ENCODE measurements at places on chromosomes 7 and 10.

DNA sequence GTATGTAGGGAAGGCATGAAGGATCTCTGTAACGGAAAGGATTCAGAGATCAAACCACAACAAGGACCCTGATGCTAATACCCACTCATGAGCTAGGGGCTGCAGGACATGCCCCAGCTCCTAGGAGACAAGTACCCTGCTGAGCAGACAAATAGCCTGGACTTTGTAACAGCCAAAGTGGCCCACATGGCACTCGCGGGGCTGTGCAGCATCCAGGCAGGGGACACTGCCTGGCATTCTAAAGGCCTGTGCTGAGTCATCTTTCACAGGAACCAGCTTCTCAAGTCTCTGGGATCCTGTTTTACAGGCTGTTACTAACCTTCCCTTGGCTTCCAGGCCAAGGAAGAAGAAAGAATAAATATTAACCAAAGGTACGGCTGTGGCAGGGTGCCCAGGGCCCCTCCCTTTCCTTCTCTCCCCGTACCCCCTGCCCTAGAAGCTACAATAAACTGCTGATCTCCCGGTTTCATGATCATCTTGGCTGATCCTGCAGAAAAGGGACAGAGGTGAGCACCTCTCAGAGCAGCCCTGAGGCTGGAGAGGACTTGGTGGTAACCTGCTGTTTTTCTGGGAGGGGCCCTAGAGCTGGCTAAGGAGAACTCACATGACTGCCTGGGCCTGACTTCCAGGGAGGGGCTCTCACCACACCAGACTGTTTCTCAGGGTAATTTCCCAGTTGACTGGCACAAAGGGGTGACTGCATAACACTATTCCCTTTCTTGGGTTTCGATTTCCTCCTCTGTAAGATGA, 4.2 kb upstream of the RPEL1 start:
- DNase-seq: no peak

- DNase-seq: no peak
Measured at GRCh38 chr10:71741029-71741428, 21.5 kb upstream of the C10orf105 start.

DNA sequence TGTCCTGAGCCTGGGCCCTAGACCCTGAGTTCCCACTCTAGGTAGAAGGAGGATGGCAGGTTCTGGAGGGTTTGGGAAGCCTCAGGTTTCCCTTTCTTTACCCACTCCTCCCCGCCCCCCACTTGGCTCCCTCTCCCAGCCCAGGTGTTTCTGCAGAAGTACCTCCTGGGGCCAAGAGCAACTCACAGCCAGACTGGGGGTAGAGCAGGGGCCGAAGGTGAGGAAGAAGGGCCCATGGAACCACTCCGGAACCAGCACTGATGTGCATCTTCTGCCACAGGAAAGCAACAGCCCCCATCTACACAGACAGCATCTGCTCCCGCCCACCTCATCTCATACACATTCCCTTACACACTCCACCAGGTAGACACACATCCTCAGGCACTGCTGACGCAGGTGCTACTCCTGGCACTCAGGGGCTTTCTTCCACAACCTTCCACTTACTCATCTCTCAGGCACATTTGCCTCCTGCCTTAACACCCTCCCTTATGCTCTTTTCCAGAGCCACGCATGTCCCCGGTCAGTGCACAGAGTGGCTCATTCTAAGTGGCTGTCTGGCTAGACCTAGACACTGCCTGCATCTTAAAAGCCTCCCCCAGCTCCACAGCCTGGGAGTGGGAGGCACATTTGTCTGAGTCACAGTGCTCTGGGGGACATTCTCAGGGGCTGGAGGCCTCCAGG, 1.8 kb downstream of the EPHB6 start:
- no peak for DNase-seq

GRCh38 chr10:6494936-6495592, 85.0 kb downstream of the PRKCQ start:
- peak; percentile 49 for DNase-seq

GRCh38 chr10:63266391-63267316, 133.5 kb downstream of the NRBF2 start:
- no peak for DNase-seq

GRCh38 chr7:93902777-93903423, 3.5 kb upstream of the GNGT1 start:
- DNase-seq: no peak

DNA sequence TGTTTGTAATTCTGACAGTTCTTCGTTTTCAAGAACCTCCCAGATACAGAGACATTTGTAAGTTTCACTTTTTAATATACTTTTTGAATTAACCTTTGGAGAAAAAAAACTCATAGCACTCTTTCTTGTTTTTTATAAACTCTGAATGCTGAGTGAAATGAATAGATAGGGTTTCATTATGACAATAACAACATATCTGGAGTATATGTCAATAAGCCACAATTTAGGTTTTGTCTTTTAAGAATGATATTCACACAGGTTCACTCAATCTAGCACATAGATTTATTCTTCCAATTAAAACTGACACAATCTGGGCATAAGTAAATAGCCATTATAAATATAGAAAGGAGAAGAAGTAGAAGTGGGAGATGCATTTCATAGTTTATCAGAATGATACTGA, 21.7 kb downstream of the ABCA13 start:
- DNase-seq: no peak

DNA sequence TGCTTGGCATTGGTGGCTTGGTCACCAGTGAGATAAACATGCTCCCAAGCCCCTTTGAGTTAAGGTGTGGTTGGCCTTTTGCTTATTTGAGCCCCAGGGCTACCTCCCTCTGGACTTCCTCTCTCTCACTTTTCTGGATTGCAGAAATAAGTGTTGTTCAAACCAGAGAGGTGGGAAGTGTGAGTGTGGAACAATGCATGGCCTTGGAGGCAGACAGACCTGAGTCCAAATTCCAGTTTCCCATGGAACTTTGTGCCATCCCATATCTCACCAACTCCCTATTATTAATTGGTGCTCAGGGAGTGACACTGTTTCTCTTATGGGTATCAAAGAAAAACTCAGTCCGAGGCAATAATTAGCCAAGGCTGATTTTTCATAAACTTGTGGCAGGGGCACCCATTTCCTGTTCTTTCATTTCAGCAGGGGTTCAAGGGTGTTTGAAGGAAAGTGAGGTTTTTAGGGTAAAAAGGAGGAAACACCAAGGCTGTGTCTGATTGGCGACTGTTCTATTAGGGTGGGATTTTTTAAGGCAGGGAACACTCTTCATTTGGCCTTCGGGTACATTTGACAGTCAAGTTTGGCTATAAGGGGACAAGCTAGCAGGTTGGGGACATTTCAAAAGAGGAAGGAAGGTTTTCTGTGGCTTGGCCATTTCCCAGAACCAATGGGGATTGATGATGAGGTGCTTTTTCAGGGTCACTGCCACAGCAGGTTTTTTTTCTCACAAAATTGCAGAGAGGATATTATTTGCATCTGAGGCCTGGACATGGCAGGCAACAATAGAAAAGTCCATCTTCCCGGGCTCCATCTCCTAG, 148.8 kb upstream of the NPY start:
- DNase-seq: no peak

DNA sequence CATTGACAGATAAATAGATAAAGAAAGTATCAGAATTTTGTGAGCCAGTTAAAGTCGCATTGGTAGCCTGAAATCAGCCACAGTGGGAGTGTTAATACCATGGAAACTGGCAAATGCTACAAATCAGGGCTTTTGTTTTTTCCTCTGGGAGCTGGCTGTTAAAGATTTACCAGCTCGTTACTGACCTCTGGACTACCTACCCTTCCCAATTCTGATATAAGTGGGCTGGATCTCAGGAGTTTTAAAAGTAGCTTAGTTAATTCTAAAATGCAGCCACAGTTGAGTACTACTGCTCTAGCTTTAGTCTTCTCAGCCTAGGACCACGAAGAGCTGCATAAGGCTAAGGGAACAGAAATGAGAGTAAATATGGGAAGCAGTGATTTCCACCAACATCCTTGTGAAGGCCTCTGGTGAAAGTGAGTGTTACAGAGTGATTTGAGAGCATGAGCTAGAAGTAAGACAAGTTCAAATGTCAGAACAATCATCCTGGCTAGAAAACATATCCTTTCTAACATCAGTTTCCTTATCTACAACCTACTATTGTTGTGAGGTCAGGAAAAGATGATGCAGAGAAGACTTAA, 53.2 kb downstream of the A1CF start:
- no peak for DNase-seq

DNA sequence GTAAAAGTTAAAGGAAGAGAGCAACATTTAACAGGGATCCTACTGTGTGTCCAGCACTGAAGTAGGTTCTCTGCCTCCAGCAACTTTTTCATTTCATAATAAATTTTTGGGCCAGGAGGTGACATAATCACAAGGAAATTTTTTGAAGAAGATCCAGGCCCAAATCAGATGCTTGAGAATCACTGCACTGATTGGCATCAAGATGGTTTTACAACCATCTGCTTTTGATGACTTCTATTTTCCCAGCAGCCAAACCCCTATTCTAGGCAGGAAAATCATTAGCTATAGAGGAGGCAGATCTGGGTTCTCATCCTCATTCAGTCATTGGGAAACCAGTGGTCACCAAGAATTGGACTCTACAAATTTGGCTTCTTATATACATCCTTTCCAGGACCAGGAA, 79.0 kb downstream of the ARL4A start:
- DNase-seq: no peak

- no peak for DNase-seq
Measured at GRCh38 chr10:88033385-88033784, 170.0 kb downstream of the PTEN start.

DNA sequence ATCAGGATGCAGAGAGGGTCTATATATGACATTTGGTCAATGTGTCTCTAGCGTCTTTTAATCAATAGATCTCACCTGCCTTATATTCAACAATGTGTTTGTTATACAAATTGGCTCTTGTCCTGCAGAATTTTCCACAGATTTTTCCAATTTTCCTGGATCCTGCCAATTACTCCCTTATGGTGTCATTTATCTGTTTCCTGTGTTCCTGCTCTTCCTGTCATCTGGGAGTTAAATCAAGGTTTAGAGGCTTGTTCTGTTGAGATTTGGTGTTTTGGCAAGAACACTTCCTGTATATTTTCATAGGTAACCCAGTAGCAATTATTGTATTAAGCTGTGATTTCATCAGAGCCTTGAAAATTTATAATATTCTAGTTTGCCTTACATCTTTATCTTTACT, 8.8 kb upstream of the C10orf71 start:
- no peak for DNase-seq

DNA sequence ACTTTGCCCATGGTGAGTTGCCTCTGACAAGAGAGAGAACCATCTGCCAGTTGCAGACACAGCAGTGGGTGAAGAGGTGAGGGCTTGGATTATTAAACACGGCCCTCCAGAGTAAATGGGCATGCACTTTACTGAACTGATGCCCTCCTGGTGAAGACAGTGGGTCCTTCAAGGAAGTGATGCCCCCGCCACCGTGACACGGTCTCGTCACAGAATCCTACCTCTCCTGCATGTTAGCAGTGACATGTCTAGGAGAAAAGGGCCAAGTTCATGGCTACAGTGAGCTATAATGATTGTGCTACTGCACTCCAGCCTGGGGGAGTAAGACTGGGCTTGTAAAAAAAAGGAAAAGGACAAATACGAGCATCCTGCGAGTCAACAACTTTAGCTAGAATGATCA, 2.4 kb downstream of the BNIP3 start:
- DNase-seq: no peak

DNA sequence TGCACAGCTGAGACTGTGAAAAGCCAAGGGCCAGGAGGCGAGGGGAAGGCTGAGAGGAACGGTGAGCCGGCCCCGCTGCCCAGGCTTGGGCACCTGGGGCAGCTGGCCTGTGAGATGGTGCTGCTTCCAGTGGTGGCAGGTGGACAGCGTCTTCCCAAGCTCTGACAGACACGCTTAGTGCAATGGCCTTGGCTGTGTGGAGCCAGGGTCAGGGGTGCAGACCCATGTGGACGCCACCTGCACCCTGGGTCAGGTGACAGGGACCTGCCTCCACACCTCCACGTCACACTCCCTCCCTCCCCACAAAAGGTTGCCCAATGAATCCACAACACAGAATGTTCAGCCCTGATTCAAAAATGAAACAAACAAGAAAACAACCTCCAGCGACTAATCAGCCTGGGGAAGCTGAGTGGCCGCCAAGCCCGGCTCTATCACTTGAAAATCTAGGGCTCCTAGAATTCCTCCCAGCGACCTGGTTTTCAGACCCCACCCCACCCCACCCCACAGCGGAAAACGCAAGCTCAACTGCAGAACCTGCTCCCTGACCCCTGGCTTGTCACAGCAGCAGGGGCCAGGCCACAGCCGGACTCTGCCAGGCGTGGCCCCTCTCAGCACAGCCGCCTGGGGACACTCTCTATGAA, 54.3 kb downstream of the PRKAG2 start:
- DNase-seq: no peak

DNA sequence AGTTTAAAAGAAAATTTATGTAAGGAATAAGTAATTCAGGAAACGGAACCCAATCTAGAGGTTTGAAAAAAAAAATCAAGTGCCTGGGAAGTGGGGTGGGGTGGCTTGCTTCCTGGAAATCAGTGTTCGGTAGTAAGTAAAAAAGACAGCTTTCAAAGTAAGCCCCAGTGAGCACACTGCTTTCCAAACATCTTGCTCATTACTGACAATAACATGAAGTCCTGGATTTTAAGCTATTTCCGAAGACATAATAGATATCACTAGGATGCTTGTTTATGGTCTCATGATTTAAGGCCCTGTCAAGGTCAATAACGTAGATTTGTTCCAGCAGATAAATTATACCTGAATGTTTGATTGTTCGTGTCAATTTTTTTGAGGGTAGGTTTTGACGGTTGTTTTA, 1.3 kb downstream of the STAMBPL1 start:
- DNase-seq: no peak

DNA sequence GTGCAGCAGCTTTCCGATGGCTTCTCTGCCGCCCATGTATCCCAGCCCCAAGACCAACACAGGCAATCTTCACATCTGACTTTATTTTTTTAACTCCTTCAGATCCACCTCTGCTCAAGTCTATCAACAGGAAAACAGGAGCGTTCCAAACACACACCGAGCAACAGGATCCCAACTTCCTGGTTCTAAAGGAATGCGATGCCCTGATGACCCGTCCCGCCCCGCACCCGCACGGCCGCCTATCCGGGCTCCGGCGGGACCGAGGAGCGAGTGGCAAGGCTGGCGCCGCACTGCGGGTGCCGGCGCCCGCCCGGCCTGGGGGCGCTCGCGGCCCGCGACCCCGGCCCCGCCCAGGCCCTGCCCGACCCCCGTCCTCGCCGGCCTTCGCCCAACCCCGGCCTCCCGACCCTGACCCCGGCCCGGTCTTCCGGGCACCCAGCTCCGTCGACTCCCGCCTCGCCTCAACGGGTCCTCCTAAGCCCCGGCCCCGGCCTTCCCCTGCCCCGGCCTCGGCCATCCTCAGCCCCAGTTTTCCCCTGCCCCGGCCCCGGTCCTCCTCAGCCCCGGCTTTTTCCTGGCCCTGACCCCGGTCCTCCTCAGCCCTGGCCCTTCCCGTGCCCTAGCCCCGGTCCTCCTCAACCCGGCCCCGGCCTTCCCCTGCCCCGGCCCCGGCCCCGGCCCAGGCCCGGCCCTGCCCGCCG, 730 bp downstream of the LARP4B start:
- peak; percentile 46 for DNase-seq

DNA sequence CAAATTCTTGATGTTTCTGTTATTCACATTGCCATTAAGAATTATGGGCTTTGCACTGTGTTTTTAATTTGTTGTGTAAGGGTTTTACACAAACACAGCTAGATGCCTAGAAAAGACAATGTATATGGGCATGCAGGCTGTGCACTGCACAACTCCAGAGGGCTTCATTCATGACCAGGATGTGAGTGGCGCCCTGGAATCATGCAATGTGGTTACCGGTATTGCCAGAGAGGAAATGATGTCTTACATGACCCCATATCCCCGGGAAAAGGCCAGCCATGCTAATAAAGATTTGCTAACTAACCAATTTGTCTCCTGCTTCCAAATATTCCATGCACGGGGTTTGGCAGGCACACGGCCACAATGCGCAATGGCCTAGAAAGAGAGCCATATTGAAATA, 16.9 kb downstream of the KCNMA1 start:
- DNase-seq: no peak

GRCh38 chr7:114217026-114217806, 197.4 kb upstream of the FOXP2 start:
- no peak for DNase-seq
